ENCODE measurements at places on chromosomes 3 and 15. TPM values are rescaled to one million over a fixed set of nuclear protein-coding genes. Genes with fewer than 3 reads are reported as not detected.
A peak's percentile ranks its signal among the peaks of the same experiment; 100 is the strongest.

DNA sequence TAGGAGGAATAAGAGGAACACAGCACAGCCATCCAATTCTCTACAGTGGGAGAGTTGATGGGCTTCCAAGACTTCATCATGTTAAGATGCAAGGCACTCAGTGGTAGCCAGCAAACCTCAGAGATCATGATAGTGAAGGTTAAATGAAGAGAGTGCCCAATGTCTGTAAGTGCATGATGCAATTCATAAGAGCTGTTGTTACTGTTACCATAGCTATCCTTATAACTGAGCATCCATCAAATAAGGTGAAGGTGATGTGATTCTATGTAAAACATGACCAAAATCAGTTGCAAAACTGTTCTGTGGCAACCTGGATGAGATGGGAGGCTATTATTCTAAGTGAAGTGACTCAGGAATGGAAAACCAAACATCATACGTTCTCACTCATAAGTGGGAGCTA is 289.7 kb downstream of the MAGI1 start:
- DNase-seq: no peak

GRCh38 chr15:85897207-85897894 is 102.6 kb upstream of the KLHL25 start:
- DNase-seq: no peak

- DNase-seq: no peak
Measured at GRCh38 chr3:40086890-40087883, 222.3 kb upstream of the EIF1B start.

GRCh38 chr3:29145360-29145759 is 135.5 kb upstream of the RBMS3 start:
- no peak for DNase-seq

DNA sequence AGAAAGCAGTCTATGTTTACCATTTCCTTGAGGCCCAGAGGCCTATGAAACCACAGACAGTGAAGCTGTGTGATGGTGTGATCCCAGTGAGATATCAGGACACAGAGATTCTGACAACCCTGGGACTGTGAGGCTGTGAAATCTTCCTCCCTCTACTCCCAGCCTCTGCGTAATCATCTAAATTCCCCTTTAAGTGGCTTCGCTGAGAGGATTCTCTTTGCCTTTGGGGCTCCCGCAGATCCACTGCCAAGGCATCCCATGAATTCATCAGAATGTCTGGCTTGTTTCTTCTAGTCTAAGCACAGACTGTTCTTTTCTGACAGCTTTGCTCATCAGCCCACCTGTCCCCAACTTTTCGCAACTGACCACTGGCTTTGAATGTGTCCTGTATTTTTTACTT is 901.2 kb upstream of the NR2F2 start:
- no peak for DNase-seq

- DNase-seq: no peak
Measured at GRCh38 chr3:156664011-156664830, 10.2 kb upstream of the TIPARP start.

DNA sequence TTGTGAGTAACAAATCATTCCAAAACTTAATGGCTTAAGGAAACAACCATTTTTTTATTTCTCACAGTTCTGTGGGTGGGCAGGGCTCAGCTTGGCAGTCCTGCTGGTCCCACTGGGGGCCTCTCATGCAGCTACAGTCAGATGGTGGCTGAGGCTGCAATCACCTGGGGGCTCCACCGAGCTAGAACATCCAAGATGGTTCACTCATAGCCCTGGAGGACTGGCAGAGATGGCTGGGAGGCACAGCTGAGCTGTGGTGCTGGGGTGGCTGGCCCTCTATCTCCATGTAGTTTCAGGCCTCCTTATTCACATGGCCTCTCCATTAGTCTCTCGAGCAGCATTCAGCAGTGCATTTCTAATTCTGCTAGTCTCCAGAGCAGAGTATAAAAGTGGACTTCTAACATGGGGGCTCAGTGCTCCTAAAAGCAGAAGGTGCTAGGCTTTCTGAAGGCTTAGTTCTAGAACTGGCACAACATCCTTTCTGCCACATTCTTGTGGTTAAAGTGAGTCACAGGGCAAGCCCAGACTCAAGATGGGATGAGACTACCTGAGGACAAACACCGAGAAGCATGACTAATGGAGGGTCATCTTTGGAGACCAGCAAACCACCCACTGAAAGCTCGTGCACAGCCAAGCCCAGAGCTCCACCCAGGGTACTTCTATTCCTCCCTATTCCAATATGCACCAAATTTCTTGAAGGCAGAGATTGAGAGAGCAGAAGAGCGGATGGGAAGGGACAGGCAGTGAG is 6.3 kb downstream of the CAV3 start:
- DNase-seq: peak; percentile 57

DNA sequence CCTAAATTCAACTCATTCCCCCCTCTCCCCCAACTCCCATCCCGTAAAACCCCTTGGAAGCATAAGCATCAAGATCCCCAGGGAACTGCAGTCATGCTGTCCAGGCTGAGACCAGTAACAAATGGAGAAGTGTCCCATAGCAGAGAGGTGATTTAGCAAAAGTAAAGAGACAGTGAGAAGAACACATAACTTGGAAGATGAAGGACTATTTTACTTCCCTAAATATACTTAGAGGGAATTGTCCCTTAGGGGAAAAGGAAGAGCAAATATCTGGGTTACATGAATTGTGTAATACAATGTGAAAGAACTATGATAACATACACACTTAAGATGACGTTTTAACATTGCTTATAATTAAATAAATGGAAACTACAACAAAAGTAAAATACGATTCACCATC is 61.6 kb upstream of the LRRFIP2 start:
- DNase-seq: no peak

GRCh38 chr15:84904419-84904818 is 20.0 kb downstream of the SLC28A1 start:
- DNase-seq: no peak

DNA sequence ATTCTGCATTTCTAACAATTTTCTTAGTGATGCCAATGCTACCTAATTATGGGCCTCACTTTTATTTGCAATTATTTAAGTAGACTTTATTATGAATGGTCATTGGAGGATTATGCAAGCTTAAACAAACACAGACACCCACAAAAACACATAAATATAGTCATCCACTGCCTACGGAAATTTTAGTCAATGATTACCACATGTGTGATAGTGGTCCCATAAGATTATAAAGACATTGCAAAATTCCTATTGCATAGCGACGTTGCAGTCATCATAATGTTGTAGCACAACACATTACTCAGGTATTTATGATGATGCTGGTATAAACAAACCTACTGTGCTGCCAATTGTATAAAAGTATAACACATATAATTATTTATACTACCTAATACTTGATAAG is 247.8 kb upstream of the ALCAM start:
- DNase-seq: no peak

DNA sequence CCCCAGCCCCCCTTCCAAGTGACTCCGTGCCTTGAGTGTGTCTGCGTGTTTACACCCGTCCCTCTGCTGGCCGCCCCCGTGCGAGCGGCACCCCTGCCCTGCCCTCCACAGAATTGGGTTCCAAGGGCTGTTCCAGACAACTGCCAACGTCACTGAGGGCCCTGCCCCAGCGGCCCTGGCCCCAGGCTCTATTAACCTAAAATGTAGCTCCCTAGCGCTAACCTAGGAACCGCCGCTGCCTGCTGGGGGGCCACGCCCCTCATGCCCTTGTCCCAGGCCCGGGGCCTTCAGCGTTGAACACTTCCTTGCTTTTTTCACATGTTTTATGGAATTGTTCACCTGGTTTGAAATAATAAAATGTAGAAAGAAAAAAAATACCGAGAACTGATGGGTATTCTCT is 10.0 kb upstream of the SEMA3B start:
- no peak for DNase-seq

GRCh38 chr15:80549654-80550053 is 145.5 kb upstream of the ABHD17C start:
- DNase-seq: no peak

DNA sequence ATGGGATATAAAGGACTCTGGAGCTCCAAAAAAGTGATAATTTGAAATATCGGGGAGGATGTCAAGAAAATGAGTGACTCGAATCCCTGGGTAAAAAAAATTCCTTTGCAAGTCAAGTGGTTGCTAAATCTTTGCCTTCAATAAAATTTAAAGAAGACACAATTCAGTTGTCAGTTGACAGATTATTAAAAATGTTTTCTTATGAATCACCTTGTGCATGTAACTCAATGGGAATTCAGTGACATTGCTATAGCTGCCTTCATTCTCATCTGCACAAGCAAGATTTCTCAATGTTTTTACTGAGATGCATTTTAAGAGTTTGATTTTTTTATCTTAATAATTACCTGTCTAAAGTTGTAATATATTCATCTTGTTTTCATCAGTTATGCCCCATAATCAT is 264.0 kb upstream of the IL12A start:
- no peak for DNase-seq

DNA sequence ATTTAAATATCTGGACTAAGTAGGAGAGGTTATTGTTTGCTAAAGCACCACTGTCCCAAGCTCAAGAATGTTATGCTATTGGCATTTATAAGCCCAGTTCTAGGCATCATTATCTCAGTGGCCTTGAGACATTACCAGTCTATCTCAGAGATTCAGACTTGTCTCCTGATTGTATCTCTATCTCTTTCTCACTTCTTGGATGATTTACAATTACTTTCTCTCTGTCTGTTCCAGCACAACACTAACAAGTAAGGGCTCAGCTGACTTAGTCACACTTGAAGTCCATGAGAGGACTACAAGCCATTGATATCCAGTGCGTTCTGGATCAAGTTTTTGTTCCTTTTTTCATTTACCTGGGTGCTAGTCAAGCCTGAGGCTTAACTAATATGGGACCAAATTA is 60.2 kb downstream of the TRIM69 start:
- no peak for DNase-seq

DNA sequence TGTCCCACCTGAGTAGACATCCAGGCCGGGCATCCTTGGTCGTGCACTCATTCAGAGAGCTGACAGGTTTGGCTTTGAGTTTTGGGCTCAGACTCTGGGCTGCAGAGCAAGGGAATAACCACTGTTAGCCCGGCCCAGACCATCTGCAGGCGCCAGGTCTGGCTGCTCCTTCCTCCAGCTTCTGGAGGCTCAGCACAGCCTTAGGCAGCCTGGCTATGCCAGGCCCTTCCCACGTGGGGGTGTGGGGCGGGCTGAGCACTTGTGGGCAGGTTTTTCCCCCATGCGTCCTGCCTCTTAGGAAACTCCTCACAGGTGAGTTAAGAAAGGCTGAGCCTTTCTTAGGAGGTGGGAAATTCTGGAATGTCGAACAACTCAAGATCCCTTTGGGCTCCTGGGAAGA is 11.2 kb downstream of the PLA2G4B start:
- no peak for DNase-seq

GRCh38 chr15:57609805-57610529 is 18.3 kb downstream of the MYZAP start:
- no peak for DNase-seq

DNA sequence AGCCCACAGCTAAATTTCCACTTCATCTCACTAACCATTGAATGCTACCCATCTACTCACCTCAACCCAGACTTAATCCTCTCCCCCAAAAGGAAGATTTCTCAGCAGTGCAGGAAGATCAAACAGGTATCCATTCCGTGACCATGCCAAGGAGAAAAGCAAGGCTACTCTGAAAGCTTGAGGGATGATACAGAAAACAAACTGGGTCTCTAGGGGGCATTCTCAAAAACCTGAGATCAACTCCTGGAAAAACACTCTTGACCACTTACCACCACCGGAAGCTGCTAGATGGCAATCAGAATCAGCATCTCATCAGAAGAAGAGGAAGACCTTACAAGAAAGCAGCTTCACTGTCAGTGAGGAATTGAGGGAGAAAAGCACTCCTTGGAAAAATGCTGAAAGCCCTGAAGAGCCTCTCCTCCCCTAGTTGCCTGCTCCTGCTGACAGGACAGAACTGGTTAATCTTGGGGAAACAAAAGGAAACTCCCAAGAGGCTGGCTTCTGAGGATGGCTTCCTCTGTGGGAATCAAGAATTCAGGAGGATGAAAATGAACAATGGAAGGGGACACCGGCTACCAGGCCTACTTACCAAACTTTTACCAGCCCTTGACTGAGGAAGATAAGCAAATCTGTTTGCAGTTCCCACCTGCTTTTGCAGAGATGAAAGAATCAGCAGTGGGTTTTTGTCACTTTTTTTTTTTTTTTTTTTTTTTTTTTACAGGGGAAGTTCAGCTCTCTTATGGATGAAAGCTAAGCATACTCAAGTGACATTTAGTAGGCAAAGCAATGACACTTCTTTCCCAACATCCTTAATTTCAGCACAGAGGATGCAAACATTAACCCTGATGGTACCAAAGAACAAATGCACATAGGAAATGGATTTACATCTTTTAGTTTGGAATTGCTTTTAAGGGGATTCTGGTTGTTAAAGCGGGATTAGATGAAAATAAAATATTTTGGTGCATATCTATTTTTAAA is at the start of gene ATP8B4:
ATP8B4 (minus strand) TSS at position 171 of the 978 bp plus-strand sequence. CDS start 12,267 bp downstream, outside the sequence.
- DNase-seq: no peak

GRCh38 chr3:134134698-134135415 is 105.1 kb upstream of the SLCO2A1 start:
- no peak for DNase-seq

- no peak for DNase-seq
Measured at GRCh38 chr3:175274474-175275218, 415.5 kb downstream of the NAALADL2 start.

GRCh38 chr3:193872265-193872753 is 263.6 kb upstream of the HES1 start:
- DNase-seq: no peak

DNA sequence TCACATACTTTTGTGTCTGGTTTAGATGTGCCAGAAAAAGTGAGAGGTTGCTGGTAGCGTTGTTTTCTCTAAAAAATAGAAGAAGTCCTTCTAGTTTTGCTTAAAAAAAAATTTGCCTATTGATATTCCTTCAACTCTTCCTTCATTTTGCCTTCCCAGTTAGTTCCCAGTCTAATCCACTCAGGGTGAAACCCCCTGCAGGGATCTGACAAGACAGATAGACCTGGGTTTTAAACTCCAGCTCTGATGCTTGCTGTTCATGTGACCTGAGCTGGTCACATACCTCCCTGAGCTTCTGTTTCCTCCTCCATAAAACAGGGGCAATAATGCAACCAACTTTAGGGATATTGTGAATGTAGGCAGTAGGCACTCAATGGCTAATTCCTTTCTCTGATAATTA is 18.6 kb upstream of the KCTD6 start:
- no peak for DNase-seq

GRCh38 chr15:64991536-64992135 is 1.9 kb upstream of the SPG21 start:
- DNase-seq: no peak

DNA sequence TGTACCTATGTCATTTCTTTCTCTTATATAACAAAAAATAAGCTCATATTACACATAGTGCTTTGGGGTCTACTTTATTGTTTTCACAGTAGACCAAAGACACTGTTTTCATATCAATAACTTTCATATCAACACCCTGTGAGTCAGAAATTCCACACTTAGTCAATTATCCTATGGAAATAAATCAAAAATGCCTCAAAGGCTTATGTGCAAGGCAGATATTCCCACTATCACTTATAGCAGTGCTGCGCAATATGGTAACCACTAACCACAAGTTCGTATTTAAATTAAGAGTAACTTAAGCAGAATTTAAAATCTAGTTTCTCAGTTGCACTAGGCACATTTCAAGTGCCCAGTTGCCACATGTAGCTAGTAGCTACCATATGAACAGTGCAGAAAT is 15.9 kb downstream of the SCG3 start:
- no peak for DNase-seq

- DNase-seq: no peak
Measured at GRCh38 chr3:159168788-159169187, 366.9 kb downstream of the MFSD1 start.

CRTAP gene
- 99.5 TPM for total RNA-seq

MST1R gene
- total RNA-seq: 65.1 TPM

REC114 gene
- total RNA-seq: not detected

SST gene
- 4.8 TPM for total RNA-seq

AMT gene
- 6.1 TPM for total RNA-seq

IL12A gene
- total RNA-seq: not detected

SLC6A20 gene
- total RNA-seq: not detected

SCN11A gene
- 0.64 TPM for total RNA-seq

ASB14 gene
- not detected for total RNA-seq

All from suprapubic skin (tissue), 4 donors.